MCF 10A (cell line): ENCODE measurements at places on chromosomes 4 and X. TPM values are rescaled to one million over a fixed set of nuclear protein-coding genes. Genes with fewer than 3 reads are reported as not detected.

Gene S100P
- 55.6 and 97.6 TPM in 2 replicates for total RNA-seq

Gene SEC24D
- total RNA-seq = 117 and 134 TPM in 2 replicates

Gene VEGFD
- not detected in 2 replicates for total RNA-seq

Gene MAGEA2
- not detected in 2 replicates for total RNA-seq

Gene CXCL8
- total RNA-seq = 17.0 and 36.2 TPM in 2 replicates

Gene SFRP2
- not detected in 2 replicates for total RNA-seq

Gene PF4V1
- not detected in 2 replicates for total RNA-seq

Gene GAGE13
- not detected in 2 replicates for total RNA-seq

Gene SRPX
- total RNA-seq = 7.4 and 9.4 TPM in 2 replicates

Gene PRKG2
- 0.23 TPM in 1 of 2 replicates, not detected in the other for total RNA-seq

Gene ATP6AP1
- total RNA-seq = 48.7 and 57.0 TPM in 2 replicates

Gene PHEX
- 0.69 and 0.89 TPM in 2 replicates for total RNA-seq

Gene GAGE12J
- not detected in 2 replicates for total RNA-seq

Gene DRP2
- total RNA-seq = 0.40 and 0.47 TPM in 2 replicates

Gene KCNIP4
- 0.91 and 4.6 TPM in 2 replicates for total RNA-seq

Gene DKC1
- total RNA-seq = 149 and 196 TPM in 2 replicates

Gene FGA
- not detected in 2 replicates for total RNA-seq

Gene TEX13B
- not detected in 2 replicates for total RNA-seq

Gene OTUD6A
- not detected in 2 replicates for total RNA-seq

Gene NEXMIF
- total RNA-seq = not detected in 2 replicates

Gene FGF5
- not detected in 2 replicates for total RNA-seq

Gene NRK
- total RNA-seq = 0.16 and 0.25 TPM in 2 replicates

Gene NLRP2B
- not detected in 2 replicates for total RNA-seq

Gene LINC00632
- total RNA-seq = 7.4 and 16.9 TPM in 2 replicates

Gene EVC2
- 5.5 and 6.0 TPM in 2 replicates for total RNA-seq

Gene TKTL2
- total RNA-seq = not detected in 2 replicates

Gene CT45A1
- total RNA-seq = not detected in 2 replicates

Gene APLN
- not detected in 2 replicates for total RNA-seq

Gene BRS3
- total RNA-seq = not detected in 2 replicates

Gene SLC25A31
- not detected in 2 replicates for total RNA-seq

Gene SLC34A2
- not detected in 2 replicates for total RNA-seq

Gene HEPH
- total RNA-seq = 0.27 and 0.40 TPM in 2 replicates

Gene GK
- 10.1 and 18.0 TPM in 2 replicates for total RNA-seq

Gene ADAM29
- not detected in 2 replicates for total RNA-seq

Gene RHOXF2B
- total RNA-seq = not detected in 2 replicates

Gene ATP1B4
- total RNA-seq = not detected in 2 replicates

Gene GATA1
- total RNA-seq = not detected in 2 replicates

Gene HTN1
- not detected in 2 replicates for total RNA-seq
